ENCODE measurements at places on chromosomes 4 and X.

GRCh38 chrX:53471346-53471745 lies 37.2 kb upstream of the HSD17B10 start:
- DNase-seq = no peak

GRCh38 chr4:105990933-105991332 lies 95.7 kb downstream of the NPNT start:
- DNase-seq = peak; percentile 49

GRCh38 chrX:73940893-73941470 lies 363.0 kb upstream of the ZCCHC13 start:
- no peak for DNase-seq

GRCh38 chr4:55906323-55906722 lies 42.4 kb upstream of the CEP135 start:
- no peak for DNase-seq

DNA sequence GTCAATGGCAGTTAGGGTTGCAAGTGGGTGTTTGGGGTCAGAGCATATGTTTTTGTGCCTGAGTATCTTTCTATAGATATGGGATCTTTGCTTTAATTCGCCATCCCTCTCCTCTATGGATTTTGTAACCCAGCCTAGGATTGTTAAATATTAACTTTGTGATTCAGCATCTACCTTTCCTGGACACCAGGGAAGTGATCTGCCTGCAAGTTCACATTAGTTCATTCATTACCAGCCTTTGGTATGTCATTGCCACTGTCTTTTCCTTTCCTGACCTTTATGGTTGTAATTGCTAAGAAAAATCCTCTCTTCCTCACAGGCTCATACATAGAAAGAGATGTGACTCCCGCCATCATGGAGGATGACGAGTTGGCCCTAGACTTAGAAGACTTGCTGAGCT lies 73.8 kb downstream of the KIT start:
- no peak for DNase-seq

GRCh38 chrX:84186603-84187532 lies 1.1 kb downstream of the RPS6KA6 start:
- DNase-seq = no peak

DNA sequence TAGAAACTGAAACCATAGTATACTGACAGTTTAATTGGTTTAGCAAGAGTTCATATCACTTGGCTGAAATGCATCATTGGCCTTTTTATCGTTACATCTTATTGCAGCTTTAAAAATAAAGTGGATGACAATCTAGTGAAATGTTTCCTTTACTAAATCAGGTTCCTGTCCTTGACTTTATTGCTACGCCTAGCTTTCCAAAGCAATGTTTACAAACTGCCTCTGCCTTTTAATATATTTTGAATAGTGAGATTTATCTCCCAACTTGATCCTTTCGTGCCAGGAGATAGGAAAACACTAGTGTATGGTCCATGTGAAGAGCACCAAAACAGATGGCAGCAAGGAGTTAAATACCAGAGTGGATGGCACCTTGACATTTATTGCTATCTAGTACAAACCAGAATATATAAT lies 67.0 kb downstream of the GPC3 start:
- no peak for DNase-seq

DNA sequence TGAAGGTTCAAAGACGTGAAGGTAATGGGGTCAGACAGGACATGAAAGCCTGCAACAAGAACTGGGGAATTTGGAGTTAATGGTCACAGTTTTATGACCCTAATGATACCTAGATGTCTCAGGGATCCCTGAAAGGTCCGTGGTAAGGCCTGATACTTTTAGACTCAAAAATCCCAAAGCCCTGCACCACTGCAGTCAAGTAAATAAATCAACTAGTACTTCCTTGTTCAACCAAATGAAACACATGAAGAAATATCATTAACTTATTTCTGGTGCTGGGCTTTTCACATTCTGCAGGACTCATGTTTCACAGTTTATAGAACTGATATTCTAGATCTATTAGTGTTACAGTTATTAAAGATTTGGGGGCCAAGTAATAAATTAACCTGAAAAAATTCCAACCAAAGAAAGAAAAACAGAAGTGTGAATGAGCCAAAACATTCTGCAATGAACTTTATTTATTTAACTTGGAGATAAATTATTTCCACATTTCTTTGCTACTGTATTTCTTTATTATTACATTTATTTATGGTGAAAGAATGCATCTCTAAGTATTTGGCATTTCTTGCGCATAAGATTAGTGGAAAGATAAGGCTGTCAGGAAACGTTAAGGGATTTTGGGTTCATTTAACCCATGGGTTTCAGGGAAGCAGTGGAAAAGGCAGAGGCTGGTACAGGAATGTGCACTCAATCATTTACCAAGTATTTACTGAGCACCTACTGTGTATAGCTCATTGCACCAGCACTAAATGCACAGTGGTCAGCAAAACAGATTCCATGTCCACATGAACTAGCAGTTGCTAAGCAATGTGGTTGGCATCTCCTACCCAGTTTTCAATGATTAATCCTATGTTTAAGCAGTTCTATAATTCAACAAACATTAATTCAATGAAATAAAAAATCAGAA lies 8.7 kb downstream of the WDFY3 start:
- no peak for DNase-seq

GRCh38 chr4:121777625-121778024 lies 12.7 kb upstream of the SMIM43 start:
- DNase-seq = no peak
